Stimulated activated CD8-positive, alpha-beta memory T cell treated with anti-CD3 and anti-CD28 coated beads, Interleukin-7, amount 100 ng/mL, for 4 hours (primary cell): ENCODE measurements at places on chromosomes 3 and 15.

DNA sequence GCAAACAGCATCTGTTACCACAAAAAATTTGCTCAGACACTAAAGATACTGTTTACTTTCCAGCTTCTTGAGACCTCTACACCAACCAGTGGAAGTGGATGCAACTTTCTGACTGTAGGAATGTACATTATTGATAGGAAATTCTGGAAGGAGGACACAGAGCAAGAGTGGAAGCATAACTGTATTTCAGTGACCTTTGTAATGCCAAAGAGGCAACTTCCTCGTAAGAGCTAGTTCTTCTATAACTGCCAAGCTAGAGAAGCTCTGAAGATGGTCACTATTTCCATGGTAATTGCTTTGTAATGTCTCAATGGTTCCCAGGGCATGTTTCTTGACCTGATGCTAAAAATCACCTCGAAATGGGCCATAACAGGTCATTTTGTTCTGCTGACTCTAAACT lies 96.3 kb upstream of the SLC2A2 start:
- DNase-seq: no peak

DNA sequence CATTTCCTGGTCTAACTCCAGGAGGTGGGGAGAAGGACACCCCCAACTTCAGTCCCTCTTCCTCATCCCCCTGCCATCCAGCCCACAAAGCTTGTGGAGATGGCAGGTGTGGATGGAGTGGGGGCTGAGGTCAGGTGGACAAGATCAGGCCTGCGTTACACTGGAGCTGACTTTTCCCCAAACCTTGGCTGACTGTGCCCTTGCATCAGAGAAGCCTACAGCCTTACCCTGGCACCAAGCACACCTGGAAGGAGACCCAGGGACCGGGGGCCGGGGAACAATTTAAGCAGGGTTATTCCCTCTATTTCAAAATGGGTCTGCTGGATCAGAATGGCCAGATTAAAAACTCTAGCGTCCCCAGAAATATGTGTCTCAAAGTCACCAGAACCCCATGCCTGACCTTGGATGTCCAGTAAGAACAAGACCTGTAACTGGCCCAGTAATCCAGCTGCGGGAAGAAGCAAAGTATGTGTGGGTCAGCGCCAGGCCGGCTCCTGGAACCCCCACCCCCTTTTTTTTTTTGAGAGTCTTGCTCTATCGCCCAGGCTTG lies 14.4 kb downstream of the TNK2 start:
- DNase-seq: no peak

- no peak for DNase-seq
Measured at GRCh38 chr3:159210336-159210735, 408.5 kb downstream of the MFSD1 start.

- no peak for DNase-seq
Measured at GRCh38 chr3:46019707-46020106, 7.6 kb downstream of the XCR1 start.

GRCh38 chr15:40248006-40248783 lies 9.3 kb downstream of the PAK6 start:
- no peak for DNase-seq

GRCh38 chr15:56052395-56053045 lies 59.1 kb upstream of the NEDD4 start:
- DNase-seq: no peak

DNA sequence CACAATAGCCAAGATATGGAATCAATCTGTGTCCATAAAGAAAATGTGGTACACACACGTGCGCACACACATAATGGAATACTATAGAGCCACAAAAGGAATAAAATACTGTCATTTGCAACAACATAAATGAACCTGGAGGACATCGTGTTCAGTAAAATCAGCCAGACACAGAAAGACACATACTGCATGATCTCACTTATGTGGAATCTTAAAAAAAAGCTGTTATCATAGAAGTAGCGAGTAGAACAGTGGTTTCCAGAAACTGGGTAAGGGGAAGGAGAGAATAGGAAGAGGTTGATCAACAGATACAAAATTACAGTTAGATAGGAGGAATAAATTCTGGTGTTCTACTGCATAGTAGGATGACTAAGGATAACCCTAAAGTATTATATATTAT lies 11.1 kb downstream of the ATOSA start:
- no peak for DNase-seq

DNA sequence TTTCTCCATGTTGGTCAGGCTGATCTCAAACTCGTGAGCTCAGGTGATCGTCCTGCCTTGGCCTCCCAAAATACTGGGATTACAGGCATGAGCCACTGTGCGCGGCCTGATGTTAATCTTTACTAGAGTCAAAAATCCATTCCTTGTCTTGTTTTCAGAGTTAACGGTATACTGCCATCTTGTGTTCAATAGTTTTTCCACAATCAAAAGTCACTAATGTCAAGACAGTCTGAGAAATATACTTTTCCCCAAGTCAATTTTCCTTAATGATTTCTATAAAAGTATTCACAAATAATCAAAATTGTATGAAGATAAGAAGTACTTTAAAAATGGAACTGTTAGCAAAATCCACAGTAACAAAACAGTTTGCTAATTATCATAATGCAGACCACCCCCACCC lies 8.5 kb downstream of the CRBN start:
- DNase-seq: no peak

GRCh38 chr15:78448441-78449219 lies 10.6 kb downstream of the IREB2 start:
- no peak for DNase-seq

- DNase-seq: no peak
Measured at GRCh38 chr3:136988651-136989050, 30.9 kb downstream of the IL20RB start.

DNA sequence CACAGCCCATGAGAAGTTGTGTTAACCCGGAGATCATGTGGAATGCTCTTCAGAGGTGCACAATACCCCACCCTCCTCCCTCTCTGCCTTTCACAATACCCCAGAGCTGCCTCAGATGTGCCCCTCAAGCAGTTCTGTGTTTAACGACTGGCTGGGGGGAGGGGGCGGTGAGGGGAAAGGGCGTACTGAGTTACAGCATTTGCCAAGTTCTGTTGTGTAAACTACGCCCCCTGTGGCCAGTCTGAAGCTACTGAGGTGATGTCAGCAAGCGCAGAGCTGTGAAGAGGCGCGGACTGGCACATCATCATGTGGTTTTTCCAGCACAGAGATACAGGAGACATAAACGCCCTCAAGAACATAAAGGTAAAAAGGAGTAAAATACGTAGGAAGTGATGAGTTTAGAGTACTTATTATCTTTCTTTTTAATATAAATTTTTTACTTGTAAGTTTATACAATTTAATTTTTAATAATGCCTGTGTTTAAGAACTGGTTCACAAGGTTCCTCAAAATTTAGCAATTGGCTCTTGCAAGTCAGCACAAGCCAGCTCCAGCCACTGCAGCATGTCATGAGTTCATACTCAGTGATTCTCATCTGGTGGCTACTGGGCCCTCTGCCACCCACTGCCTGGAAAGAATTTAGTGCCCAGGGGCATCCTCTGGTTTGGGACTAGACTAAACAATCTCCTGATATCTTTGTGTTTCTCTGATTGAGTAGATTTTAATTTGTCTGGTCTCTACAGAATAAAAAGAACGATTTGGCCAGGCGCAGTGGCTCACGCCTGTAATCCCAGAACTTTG lies 1.7 kb downstream of the EPB42 start:
- no peak for DNase-seq

- no peak for DNase-seq
Measured at GRCh38 chr3:183388213-183388895, 40.1 kb downstream of the MCF2L2 start.

DNA sequence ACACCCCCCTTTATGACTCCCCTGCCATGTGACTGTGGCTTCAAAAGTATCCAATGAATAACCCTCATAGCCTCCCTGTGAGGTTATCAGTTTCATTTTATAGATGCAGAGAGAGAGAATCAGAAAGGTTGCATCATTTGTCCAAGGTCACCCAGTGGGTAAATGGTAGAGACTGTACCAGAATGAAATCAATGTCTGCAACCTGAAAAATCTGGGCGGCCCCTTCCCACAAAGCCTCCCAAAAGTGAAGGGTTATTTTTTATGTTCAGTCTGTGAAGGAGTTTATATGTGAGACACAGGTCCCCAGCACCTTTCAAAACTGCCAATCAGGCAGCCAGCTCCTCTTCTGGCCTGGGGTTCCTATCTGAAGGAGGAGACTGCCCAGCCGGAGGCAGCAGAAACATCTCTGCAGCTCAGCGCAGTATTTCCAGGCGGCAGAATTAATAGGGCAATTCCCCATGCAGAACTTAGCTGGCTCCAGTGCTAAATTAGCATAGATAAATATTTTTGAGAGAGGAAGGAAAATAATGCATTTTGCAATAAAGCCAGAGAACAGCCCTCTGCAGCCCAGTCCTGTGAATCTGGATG lies 130.8 kb upstream of the PRR20G start:
- no peak for DNase-seq

- peak; percentile 35 for DNase-seq
Measured at GRCh38 chr15:40282869-40283614, at the start of gene ANKRD63. TSS of gene ANKRD63 (minus strand) at chr15:40283064. CDS start at chr15:40282586, 478 bp downstream.

DNA sequence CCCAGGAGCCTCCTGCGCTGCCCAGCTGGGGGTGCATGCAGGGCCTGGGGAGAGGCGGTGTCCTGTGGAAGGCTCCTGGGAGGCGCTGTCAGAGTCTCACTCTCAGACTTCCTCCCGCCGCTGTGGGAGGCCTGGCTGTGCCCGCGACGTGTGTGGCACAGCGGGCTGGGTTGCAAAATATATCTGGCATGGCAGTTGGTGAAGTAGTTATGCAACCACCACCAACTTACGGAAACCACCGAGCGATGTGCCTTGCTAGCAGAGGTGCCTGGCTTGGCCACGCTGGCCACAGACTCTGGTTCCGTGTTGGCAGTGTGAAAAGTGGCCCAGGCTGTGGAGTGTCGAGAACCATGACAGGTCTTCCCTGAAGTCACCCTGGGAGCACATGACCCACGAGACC lies 30.6 kb upstream of the GATA2 start:
- no peak for DNase-seq

GRCh38 chr3:192352142-192352541 lies 375.2 kb downstream of the FGF12 start:
- DNase-seq: no peak

DNA sequence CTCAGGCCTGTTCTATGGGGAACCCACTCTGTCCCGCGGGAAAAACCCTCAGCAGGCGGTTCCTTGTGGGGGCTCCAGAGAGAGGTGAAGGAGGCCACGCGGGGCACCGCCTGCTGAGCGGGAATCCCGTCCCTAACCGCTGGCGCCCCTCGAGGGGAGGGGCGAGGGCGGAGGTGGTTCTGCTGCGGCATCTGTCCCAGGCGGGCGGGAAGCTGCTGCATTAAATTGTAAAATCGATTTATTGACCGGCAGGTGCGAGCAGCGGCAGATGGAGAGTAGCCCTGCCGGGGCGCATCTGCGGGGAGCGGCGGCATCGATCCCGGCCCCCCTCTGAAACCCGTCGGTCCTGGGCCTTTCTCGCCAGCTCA lies 3.7 kb upstream of the DLL4 start:
- DNase-seq: no peak

- DNase-seq: no peak
Measured at GRCh38 chr3:47347217-47347801, 33.5 kb upstream of the PTPN23 start.
